ENCODE measurements at places on chromosomes 2 and 18.
A peak's percentile ranks its signal among the peaks of the same experiment; 100 is the strongest.

DNA sequence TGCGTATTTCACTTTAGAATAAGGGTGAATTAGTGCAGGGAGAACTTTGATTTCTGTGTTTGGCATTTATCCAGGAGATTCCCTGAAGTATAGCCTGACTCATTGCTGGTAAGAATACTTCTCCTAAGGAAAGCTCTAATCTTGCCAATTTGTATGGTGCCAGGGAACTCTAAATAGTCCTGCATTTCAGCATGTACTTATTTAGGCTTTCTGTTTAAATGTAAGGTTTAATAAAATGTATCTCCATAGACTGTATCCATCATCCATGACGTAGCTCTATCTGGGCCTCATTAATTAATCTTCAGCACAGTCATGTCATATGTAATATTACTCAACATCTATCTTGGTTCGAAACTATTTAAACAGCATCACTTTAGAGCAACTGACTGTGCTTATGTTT is 127.7 kb downstream of the DOK6 start:
- DNase-seq, result no peak

- DNase-seq, result peak; percentile 39
These were observed 47.0 kb downstream of the IWS1 start for GRCh38 chr2:127479219-127479825.

DNA sequence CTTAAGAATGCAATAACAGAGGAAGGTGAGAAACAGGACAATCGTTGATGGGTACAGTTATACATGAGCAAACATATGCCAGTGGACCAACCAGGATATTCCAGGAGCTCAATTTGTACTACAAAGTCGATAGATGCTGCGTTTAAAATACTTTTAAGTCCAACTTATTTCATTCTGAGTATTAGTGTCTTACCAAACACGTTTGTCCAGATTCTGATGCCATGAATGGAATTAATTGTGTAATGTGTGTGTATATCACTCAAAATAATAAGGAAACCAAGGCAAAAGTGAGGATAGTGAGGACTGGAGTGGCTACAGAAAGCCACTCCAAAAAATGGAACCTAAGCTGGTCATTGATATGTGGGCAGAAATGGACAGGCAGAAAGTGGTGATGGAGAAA is 332.6 kb downstream of the RIT2 start:
- DNase-seq, result no peak

DNA sequence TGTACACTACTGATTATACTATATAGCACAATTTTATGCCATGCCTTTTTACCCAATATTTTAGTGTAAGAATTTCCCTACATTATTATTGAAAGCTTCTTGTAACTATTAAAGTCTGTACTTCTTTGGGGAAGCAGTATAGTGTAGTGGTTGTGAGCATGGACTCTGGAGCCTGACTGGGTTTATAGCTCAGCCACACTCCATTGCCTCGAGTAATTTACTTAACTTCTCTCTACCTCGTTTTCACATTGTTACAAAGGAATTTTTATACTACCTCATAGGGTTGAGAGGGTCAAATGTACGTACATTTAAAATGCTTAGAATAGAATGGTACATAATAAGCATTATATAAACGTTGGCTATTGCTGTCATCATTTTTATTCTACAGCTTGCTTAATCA is 139.2 kb downstream of the UBR3 start:
- no peak for DNase-seq

GRCh38 chr2:228728961-228729360 is 542.1 kb downstream of the PID1 start:
- DNase-seq, result no peak

DNA sequence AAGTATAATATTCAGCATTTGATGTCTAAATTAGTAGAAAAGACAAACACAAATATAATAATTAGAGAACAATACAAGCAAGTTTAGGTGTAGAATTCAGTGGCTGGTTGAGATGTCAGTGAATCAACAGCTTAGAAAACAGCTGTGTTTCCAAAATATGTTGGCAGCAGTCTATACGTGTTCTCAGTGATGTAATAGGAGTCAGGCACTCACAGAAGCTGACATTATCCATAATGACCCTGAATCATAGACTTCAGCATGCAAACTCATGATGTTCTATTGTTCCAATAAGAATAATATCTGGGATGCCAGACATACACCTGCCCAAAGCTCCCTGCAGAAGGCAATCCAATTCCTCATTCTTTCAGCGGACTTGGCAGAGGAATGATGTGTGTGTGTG is 164.7 kb downstream of the SLC8A1 start:
- no peak for DNase-seq

DNA sequence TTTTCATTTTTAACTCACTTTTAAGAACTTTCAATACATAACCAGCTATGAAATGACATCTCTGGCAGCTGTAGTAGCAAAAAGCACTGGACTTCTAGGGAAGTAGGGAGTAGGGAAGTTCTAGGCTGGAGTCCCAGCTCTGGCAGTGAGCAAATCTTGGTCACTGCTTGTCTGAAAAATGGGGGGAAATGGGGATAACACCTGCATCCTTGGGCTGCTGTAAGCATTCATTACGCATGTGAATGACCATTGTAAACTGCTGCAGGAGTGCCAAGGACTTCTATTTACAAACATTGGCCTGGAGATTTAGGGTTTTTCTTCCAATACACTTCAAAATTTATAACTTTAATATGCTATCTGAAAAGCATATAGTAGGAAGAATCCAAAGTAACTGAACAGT is 972 bp upstream of the MPP4 start:
- no peak for DNase-seq

GRCh38 chr2:189522435-189523151 is 58.0 kb downstream of the SLC40A1 start:
- DNase-seq, result no peak

GRCh38 chr2:71001981-71002570 is 7.4 kb upstream of the TEX261 start:
- DNase-seq, result no peak

DNA sequence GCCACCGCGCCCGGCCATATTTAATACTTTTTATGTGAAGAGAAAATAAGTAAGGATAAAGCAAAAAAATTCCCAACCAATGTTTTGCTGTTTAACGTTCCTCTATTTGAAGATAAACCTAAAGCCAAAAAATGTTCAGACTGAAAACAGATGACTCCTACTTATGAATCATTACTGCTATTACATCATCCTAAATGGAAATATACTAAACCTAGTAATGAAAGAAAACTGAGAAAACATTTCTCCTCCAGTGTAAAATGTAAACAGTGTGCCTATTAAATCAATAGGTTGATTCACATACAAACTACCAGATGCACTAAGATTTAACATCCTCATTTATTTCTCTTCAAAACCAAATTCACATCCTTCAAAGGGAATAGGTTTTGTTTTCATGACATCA is 43.5 kb downstream of the CWC22 start:
- DNase-seq, result no peak

- DNase-seq, result no peak
These were observed 252.0 kb upstream of the MYT1L start for GRCh38 chr2:2582998-2583545.

DNA sequence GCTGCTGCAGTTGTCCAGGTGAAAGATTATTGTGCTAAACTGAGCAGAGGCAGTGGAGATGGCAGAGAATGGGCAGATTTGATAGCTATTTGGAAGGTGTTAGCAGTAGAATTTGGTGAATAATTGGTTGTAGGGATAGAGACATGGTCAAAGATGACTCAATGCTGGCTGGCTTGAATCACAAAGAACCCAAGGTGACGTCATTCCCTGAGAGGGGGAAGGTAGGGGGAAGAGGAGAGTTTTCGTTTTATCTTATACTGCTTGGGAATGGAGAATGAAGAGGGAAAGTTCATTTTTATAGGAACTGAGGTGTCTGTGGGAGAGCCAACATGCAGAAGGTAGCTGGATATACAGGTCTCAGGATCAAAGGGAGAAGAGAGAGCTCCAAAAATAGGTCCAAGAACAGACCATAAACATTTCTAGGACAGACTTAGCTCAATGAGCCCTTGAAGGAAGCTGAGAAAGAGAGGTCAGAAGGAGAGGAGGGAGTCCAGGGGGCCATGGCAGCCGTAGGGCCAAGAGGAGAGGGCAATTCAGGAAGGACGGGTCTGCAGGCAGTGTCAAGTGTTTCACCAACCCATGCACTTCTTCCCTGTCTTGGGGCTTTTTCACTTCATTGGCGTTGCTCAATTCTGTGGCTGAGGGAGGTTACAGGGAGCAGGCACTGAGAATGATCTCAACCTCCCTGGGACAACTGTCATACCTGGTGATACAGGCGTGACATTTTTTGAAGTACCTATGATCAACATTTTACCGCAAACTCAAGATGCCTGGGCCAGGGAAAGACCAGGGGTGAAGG is 281.3 kb downstream of the TDRD15 start:
- no peak for DNase-seq

DNA sequence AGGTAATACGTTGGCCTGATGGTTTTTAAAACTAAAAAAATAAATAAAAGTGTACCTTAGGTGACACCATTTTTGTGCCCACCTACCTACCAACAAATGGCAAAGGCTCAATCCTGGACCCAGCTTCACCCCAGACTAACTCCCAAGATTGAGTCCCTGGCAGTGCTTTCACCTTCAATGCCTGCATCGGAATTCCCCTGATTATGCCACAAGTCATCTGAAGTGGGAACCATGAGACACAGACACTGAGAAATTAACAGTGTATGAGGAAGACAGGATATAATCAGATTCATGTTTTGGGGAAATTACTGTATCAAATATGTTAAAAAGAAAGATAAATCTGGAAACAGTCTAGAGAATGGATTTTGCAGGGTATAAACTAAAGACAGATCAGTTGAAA is 41.6 kb downstream of the ZBTB14 start:
- DNase-seq, result no peak

DNA sequence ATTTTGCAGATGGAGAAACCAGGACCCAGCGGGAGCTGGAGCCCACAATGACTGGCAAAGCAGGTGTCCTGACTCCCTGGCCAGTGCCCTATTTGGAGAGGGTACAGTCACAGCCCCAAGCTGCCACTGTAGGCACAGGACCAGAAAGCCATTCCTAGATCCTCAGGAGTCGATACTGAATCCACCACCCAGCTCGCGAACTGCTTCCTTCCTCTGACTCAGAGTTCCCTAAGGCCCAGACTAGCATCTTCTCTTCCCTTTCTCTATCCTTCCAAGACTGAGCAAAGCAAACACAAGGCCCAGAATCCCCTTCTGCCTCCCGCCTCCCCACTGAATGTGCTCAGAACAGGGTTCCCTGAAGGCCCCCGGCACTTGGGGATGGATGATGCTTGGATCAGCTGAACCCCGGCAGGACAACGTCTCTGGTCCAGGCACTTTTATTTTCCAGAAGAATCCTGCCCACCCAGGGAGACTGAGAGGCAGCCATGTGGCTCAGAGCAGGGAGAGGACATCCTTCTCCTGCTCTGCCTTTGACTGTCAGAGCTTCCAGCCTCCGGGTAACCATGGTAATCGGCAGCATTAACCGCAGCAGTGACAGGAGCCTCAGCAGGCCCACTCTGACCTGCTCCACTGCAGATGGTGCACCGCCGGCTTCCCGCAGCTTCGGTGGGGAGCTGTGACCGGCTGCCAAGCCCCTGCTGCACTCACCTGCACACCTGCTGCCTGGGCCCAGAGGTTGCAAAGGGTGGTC is 34.8 kb upstream of the KLHL29 start:
- no peak for DNase-seq

- no peak for DNase-seq
These were observed 111.8 kb upstream of the SP3 start for GRCh38 chr2:174076975-174077374.

GRCh38 chr18:77059294-77059916 is 73.2 kb downstream of the MBP start:
- DNase-seq, result peak; percentile 41

DNA sequence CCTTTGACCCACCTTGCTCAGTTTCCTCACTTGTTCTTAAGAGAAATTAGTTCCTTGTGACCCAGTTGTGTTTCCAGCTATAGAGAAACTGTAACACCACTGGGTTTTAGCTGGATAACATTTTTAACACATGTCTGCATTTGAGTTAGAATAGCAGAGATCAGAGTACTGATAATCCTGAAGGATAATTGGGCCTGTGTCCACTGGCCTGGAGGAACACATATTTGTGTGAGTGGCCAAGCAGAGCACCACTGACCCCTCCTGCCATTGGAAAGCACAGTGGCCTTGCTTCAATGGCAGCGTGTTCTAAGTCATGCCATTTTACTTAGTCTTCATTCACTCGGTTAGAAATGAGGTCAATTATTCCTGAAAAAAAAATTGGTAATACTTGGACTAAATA is 42.6 kb downstream of the PKP4 start:
- no peak for DNase-seq

- no peak for DNase-seq
These were observed 33.8 kb upstream of the CYP1B1 start for GRCh38 chr2:38109732-38110181.

GRCh38 chr2:151153601-151154000 is 108.1 kb downstream of the RBM43 start:
- DNase-seq, result no peak

- DNase-seq, result peak; percentile 70
These were observed 24.6 kb downstream of the NRP2 start for GRCh38 chr2:205706769-205707381.

DNA sequence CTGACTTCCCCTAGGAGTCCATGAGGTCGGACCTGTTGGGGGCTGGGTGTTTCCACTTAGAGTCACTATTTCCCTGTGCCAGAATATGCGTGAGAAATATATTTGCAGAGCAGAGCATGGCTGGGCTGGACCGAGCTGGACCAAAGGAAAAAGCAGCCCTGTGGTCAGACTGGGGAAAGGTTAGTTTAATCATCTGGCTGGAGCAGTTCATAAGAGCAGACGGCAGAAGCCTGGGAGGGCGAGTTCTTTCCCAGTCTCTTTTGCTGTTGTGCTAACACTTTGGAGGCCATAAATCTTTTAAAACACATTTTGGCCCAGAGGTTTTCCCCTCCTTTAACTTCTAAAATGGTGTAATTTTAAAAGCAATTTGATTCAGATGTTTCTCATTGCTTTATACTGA is 66.5 kb downstream of the GLI2 start:
- no peak for DNase-seq

DNA sequence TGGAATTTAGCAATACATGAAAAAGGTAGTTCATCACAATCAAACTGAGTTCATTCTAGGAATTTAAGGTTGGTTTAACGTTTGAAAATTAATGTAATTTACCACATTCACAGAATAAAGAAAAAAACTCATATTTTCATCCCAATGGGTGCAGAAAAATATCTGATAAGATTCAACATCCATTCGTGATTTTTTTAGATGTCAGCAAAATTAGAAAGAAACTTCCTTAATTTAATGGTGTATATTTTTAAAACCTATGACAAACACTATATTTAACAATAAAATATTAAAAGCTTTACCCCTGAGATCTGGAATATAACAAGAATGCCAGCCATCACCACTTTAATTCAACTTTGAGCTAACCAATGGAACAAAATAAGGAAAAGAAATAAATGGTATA is 208.7 kb upstream of the CHAC2 start:
- DNase-seq, result no peak

DNA sequence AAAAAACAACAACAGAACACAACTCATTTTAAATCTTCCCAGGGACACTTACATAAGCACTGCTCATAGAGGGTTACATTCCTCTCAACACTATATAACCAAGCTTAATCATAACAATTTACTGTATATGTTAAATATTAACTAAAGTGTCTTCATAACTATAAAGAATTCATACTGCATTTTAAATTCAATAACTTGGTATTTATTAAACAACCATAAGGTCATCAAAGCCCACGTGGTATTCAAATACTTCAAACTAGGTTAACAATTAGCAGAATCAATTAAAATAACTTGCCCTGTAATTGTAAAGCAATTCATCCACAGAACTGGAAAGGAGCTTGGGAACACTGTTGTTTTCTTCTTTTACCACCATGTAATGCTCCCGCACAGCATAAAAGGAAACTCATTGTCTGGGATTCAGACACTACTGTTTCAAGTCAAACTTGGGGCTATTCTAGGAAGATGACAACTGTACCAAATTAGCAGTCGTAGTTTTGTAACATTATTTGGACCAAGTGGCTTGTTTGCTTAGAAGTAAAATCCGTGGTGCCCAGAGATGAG is 10.4 kb downstream of the GAREM1 start:
- no peak for DNase-seq
